ENCODE measurements at places on chromosomes 1 and 21.

DNA sequence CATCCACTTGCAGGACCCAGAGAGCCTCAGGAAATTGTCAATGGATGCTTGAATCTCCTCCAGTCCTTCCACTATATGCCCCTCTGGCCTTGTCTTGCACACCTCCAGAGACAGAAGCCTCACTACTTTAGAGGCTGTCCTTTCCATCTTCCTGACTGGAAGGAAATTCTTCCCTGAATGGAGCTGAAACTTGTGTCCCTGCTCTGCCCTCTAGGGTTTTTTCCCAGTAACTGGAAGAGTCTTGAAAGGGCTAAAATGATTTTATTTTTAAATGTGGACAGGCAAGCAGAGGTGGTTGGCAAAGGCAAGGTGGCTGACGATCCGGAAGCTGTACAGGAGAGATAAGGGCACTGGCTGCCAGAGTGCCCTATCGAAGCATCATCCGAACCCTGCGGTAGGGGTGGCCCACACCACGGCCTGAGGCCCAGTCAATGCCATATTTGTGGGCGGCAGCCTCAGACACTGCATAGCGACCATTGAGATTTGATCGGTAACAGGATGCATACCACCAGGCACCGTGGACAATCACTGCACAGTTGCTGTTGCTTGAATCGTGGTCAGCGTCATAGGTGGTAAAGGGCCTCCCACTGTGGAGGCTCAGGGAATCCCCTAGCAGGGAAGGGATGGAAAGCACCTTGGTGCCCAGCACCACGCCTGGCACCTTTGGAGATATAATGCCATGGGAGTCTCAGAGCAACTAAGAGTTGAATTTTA, 2.3 kb upstream of the MAP3K6 start:
- peak; percentile 55 for DNase-seq

DNA sequence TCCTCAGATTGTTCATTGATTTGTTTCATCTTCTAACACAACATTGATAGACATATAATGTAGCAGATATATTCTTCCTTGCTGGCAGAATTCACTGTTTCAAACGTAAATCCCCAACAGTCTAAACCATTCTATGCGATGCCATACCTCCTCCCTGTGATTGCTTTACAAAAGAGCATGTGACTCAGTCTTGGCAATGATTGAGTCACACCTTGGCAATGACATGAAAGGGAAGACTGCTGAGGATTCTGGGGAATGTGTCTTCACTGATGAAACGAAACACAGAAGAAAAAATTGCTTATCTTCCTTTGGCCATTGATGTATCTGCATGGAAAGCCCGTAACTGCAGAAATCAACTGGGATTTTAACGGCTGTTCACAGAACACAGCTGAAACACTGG, 409.6 kb upstream of the ZRANB2 start:
- no peak for DNase-seq

DNA sequence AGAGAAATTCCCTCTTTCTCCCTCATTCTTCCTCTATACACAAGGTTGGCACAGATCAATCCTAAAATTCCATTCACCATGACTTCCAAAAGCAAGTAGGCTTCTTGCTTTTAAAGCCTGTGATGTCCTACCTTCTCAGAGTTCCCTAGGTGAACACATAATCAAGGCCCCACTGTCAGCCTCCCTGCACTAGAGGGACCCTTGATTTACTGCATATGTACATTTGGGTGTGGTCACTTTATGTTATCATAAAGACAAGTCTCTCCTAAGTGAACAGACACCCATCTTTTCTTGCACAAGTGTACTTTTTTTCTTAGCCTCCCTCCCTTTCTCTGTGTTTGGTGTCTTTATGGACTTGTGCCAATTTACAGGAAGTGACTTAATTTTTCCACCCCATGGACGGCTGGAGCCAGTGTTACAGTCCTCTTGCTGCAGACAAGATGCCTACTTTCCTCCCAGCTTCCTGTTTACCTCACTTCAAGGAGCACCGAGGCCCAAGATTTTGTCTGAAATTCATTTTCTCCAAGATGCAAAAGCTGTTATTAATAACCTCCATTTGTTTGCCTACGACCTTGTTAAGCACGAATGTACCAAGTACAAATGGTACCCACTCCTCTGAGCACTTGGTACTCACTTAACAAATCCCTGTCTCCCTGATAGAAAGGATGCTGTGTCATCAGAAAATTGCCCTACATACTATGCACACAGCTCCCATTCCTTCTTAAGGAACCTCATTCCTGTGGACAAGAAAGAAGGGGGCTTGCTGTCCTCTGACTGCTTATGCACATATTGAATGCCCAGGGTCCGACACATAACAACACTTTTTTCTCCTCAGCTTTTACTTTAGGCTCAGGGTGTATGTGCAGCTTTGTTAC, 82.8 kb upstream of the SLC44A3 start:
- peak; percentile 91 for DNase-seq

GRCh38 chr1:244461245-244462071, at the start of gene CATSPERE:
CATSPERE (plus strand) TSS chr1:244461273; CDS start chr1:244461430, 157 bp downstream.
- peak; percentile 80 for DNase-seq

DNA sequence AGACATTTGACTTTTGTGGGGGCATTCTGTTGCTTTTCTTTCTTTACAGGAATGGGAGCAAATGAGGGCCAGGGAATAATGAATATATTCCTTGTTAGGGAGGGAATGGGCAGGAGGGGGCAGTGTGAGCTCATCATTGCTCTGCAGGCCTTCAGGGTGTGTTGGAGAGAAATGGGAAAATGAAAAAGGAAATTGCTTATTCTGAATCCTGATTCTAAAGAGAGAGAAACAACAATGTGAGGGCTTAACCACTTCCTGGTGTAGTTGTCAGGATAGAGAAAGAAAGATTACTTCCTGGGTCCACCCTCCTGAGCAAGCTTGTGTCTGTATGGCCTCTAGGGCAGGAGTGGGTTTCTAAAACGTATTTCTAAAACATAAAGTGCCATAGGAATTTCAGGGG, 28.3 kb downstream of the VANGL2 start:
- peak; percentile 59 for DNase-seq

DNA sequence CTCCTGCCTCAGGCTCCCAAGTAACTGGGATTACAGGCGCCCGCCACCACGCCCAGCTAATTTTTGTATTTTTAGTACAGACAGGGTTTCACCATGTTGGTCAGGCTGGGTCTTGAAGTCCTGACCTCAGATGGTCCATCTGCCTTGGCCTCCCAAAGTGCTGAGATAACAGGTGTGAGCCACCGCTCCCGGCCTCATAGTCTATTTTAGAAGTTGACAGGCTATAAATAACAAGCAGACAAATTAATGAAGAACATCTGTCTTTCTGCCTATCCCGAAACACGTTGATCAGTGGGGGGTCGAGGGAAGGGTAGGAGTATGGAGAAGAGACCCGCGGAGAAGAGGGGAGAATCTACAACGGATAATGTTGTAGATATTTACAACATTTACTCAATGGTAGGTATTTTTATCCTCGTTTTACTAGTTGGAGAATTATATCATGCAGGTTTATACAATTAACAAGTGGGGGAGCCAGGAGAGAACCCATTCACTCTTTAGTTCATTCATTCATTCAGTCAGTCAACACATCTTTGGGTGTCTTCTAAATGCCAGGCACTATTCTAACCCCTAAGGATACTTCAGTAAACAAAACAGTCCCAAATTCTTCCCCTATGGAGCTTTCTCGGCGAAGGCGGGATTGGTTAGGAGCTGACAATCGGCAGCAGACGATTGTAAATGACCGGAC, 497 bp upstream of the IFNAR2 start:
- no peak for DNase-seq

DNA sequence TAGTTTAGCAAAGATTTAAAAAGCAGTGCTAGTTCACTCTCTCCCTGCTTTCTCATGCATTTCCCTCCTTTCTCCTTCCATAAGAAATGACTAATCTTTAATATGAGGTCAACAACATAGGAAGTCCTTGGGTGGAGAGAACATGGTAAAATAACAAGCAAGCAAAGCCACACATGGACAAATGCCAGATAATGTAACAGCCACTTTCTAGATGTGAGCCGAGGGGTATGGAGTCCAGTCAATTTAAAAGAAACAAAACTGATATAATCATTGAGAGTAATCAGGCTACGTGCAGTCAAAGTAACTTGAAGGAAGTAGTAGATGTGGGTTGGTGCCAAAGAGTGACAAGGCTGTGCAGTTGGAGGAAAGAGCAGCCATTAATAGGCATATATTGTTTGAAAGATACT, 69.6 kb downstream of the DUSP10 start:
- peak; percentile 50 for DNase-seq

All from mesenchymal stem cell (in vitro differentiated cells and primary cell).